IMR-90 (cell line): ENCODE measurements at places on chromosomes 3 and 15. TPM values are rescaled to one million over a fixed set of nuclear protein-coding genes. Genes with fewer than 3 reads are reported as not detected.

DNA sequence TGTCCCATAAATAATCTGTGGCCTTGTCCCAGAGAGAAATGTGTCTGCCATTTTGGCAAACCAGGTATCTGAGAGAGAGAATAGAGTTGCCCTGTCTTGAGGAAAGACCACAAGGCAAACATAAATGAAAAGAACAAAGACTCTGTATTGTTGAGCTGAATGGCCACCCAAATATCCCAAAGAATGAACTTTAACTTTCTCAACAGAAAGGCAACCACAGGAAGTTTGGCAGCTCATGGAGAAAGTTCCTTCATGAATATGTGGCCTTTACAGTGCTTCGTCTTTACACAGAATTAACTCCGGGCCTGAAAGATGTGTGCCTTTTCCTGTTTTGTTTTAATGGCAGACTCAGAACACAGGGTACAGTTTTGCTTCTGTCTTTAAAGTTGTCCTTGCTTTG is 41.4 kb upstream of the THBS1 start:
- DNase-seq = peak; percentile 4

GRCh38 chr3:19937459-19938294 is 3.7 kb upstream of the EFHB start:
- DNase-seq = peak; percentile 45

DNA sequence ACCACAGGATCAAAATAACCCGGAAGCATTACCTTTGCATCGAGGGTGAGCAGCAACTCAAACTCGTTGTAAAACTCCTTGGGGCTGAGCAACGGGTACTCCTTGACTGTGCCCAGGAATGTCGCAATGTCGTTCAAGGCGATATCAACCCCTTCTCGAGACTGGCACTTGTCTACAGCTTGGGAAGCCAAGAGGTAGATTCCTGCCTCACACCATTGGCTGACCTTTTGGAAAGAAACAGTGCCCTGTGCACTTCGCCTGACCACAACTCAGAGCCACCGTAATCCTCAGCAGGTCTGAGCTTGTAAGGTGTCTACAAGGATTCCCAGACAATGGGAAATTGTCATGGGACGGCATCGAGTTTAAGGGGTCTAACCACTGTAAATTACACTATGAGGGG is 43.9 kb downstream of the B3GNT5 start:
- no peak for DNase-seq

DNA sequence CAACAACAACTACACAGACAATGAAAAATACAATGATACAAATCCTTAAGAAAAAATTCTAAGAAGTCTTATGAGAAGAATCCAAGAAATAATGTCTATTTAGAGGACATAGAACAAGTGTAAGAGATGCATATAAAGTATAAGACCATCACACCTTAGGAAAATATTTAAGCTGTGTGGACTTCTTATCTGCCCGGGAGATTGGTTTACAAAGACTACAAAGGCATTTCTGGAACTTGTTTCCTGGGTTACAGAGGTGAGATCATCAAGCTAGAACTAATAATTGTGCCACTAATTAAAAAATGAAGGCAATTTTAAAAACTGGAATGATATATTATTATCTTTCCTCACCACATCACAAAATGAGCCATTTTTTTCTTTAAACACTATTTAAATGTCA is 507.1 kb downstream of the GRM7 start:
- no peak for DNase-seq

DNA sequence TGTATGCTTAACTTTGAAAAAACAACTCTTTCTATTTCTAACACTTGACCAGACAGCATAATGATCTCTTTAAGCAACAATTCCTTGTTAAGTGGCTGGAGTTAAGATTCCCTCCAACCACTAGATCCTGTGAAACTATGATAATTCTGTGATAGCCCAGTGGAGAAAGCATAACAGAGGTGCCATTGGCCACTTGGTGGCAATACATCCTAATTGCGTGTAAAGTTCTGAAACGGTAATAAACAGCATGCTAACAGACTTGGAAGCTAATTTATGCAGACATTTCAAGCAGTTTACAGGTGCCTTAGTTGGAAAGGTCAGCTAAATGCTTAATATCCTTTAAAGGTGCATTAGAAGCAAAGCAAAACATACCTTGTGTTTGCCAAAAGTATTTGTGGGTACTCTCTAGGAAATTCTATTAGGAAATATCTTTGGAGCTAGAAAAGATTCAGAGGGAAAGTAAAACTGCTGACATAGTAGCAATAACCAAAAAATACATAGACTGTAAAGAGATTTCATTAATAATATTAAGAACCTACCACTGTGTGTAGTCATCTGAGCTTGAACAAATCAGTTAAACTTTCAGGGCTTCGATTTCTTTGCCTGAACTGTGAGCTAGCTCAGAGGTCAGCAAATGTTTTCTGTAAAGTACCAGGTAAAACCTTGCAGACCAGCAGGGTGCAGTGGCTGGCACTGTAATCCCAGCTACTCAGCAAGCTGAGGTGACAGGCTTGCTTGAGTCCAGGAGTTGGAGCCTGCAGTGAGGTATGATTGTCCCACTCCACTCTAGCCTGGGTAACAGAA is 19.0 kb upstream of the CSTA start:
- DNase-seq = no peak

GRCh38 chr3:9916734-9917680 is at the start of gene IL17RC:
Gene IL17RC, plus strand, starts transcription at chr3:9917098. Its CDS starts 218 bp downstream, at chr3:9917316.
- DNase-seq = peak; percentile 84

- DNase-seq = no peak
Observed at GRCh38 chr15:61151791-61152190, 77.3 kb downstream of the RORA start.

GRCh38 chr3:176987901-176988650 is 209.2 kb downstream of the TBL1XR1 start:
- DNase-seq = peak; percentile 48

- no peak for DNase-seq
Observed at GRCh38 chr15:68367992-68368391, 64.0 kb downstream of the ITGA11 start.

Gene TRPM7
- total RNA-seq = 27.8 and 49.4 TPM in 2 replicates

Gene ITIH1
- total RNA-seq = not detected in 2 replicates
